ENCODE measurements at places on chromosomes 3 and 15. TPM values are rescaled to one million over a fixed set of nuclear protein-coding genes. Genes with fewer than 3 reads are reported as not detected.

Gene TICRR
- 2.9 TPM for total RNA-seq

Gene LRRC34
- 0.82 TPM for total RNA-seq

Gene RAB6B
- total RNA-seq: 5.6 TPM

Gene FGF12
- total RNA-seq: 0.48 TPM

Gene ALS2CL
- 40.3 TPM for total RNA-seq

DNA sequence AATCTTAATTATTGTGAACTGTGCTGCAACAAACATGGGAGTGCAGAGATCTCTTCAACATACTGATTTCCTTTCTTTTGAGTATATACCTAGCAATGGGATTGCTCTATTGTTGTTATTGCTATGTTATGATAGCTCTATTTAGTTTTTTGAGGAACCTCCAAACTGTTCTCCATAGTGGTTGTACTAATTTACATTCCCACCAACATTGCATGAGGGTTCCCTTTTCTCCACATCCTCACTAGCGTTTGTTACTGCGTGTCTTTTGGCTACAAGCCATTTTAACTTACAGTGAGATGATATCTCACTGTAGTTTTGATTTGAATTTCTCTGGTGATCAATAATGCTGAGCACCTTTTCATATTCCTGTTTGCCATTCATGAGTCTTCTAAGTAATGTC lies 45.5 kb upstream of the TNFSF10 start:
- DNase-seq: no peak

DNA sequence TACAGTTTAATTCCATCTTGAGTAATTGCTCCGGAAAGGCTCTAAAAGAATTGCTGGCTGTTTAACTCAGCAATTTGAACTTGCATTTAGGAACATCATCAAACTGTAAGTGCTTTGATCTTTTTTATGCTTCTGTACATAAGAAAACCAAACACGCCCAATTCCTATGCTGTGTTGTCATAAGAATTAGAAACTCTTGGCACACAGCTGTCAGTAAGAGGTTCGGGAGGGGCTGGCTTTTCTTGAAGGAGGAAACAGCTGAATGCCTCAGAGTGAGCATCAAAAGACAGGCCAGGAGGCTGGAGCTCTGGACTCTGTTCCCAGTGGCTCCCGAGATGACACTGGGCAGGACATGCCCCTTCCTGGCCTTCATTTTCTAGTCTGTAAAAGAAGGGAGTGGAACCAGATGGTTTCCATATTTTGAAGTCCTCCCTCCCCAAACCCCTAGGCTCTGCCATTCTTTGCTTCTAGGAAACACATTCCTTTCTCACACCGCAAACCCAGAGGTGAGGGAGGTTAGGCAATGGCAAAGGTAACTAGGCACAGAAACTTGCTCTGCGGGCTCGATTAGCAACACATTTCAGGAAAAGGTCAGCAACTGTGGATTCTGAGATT lies 73.7 kb upstream of the DLG1 start:
- peak; percentile 55 for DNase-seq

GRCh38 chr3:58471025-58471887 lies 20.6 kb upstream of the KCTD6 start:
- DNase-seq: peak; percentile 84

- no peak for DNase-seq
Measured at GRCh38 chr3:21017115-21017852, 733.7 kb downstream of the ZNF385D start.

DNA sequence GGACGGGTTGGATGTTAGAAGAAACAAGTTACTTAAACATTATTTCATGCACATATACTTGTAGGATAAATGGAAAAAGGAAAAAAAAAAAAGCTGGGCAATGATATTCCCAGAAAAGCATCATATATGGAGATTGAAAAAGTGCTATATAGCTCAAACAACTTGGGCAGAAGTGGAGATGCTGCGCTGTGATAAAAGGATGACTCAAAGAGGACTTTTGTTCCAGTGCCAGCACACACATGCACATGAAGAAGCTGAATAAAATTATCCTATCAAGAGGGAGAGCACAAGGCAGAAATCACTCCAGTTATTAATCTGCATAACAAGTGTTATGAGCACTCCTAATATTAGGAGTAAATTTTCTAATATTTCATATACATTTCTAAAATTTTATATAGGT lies 30.9 kb downstream of the FRMD4B start:
- no peak for DNase-seq
